Activated CD4-positive, alpha-beta T cell treated with anti-CD3 and anti-CD28 coated beads, Interleukin-10, Interleukin-2, amounts not matched to agents 100 ng/mL and 50 ng/mL, durations not matched to agents 16 hours and 8 hours (primary cell): ENCODE measurements at places on chromosomes 6 and 20.
A peak's percentile ranks its signal among the peaks of the same experiment; 100 is the strongest.

- peak; percentile 81 for DNase-seq
These were observed 127.4 kb upstream of the AFDN start for GRCh38 chr6:167699141-167699931.

GRCh38 chr20:25178563-25179438 is 16.7 kb upstream of the ENTPD6 start:
- DNase-seq = peak; percentile 51

DNA sequence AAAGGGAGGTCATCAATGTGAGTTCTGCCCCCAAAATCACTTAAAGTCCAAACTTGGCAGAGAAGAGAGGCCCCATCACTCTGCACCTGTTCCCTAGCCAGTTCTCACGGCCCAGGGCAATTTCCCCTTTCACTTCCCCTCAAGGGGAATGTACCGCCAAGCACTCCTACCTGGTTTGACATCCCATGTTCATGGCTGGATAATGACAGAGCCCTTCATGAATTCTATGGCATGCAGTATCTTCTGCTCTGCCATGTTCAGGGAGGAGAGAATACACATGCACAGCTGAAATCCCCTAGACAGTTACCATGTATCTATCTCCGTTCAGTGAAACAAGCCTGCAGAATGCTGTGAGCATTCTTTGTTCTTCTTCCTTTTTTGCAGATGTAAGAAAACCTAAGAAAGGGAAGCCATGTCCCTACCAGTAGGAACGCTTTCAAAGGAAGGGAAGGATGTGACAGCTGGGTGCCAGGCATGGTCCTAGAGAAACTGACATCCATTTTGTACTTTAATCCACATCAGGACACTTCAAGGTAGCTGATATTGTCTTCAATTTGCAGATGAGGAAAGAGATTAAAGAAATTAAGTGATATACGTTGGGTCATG is 79.8 kb upstream of the ARID1B start:
- no peak for DNase-seq

DNA sequence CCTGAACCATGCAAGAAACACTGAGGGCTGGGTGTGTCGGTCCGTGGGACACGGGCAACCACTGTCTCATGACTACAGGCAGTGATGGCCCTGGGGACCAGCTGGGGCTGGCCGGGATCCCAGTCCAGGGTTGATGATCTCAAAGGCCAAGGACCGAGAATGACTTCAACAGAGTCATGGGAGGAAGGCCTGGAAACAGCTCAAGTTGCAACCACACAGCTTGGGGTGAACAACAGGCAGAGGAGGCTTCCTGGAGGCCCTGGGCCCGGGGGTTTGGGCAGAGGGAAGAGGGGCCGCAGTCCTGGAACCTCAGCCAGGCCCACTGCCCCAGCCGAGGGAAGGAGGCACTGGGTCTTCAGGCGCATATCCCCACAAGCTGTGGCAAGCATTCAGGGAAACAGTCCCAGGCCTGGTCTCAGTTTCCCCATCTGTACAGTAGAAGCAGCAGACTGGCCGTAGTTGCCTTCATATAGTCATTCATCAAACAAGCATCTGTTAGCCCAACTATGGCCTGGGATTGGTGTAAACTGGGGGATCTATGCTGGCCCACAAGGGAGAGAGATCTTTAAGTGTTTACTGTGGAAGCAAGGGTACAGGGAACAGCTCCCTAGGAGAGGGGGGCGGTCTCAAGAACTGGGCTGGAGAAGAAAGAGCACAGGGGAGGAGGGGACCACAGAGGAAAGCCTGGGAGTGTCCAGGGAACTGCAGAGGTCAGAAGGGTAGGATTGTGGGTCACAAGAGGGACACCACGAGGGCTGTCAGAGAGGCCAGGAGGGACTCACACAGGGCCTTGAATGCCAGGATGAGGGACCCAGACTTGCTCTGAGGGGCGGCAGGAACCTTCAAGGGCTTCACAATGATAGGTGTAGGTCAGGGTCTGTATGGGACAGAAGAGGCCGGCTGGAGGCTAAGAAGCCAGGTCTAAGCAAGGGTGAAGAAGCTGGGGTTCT is 2.1 kb downstream of the MYL9 start:
- DNase-seq = no peak

- DNase-seq = no peak
These were observed 190.0 kb downstream of the PLCB4 start for GRCh38 chr20:9258901-9259300.

- DNase-seq = no peak
These were observed 56.9 kb downstream of the SYNJ2 start for GRCh38 chr6:158038291-158039177.
